ENCODE measurements at places on chromosomes 5 and 9. TPM values are rescaled to one million over a fixed set of nuclear protein-coding genes. Genes with fewer than 3 reads are reported as not detected.
A peak's percentile ranks its signal among the peaks of the same experiment; 100 is the strongest.

FAF2 gene
- 44.1 TPM for total RNA-seq

PAIP1 gene
- total RNA-seq, result 58.0 TPM

TEX48 gene
- total RNA-seq, result 0.68 TPM

CTXN3 gene
- not detected for total RNA-seq

FAM151B gene
- total RNA-seq, result 0.43 TPM

RXRA gene
- total RNA-seq, result 22.8 TPM

EIF4E1B gene
- not detected for total RNA-seq

DNA sequence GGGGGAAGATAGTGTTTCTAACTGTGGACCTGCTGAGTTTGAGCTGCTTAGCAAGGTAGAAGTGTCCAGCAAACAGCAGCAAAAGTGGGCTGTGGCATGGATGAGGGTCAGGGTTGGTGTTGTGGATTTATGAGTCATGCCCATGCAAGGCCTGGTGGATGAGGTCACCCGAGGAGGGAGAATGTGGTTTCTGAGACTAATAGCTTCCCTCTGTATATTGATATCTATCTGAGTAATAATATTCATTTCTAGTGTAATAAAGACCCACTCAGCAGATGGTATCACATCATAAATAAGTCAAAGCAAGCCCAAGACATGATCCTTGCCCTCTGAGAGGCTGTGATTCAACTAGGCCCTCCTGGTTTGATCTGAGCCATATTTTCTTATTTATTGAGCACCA, 597.8 kb upstream of the CLINT1 start:
- DNase-seq, result no peak
- H3K4me3 ChIP-seq, result no peak overlapping the region
- no peak overlapping the region for H3K27ac ChIP-seq
- H3K36me3 ChIP-seq, result no peaks in the 10 kb centered on the region

DNA sequence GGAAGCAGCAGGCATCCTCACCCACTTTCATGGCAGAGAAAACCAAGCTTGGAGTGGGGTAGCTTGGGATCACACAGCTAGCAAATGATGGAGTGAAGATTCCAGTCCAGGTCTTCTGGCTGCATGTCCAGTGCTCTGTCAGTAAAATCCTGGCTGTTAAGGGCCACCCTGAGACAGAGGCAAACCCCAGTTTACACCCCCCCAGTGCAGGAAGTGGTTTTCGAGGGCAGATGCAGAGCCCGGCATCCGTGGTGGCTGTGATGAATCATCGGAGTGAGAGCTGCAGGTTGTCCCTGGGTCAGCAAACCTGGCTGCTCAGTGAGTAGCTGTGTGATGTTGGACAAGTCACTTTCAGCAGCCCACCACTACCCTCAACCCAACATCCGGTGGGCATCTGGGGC, 115.4 kb downstream of the RGS3 start:
- DNase-seq, result peak; percentile 84
- H3K36me3 ChIP-seq, result peaks cover 24% of the 10 kb centered on the region
- H3K4me1 ChIP-seq, result peaks cover 72% of the 10 kb centered on the region
- H3K27me3 ChIP-seq, result no peaks in the 10 kb centered on the region
- peak overlapping the region; percentile 93 for H3K27ac ChIP-seq
- H3K4me3 ChIP-seq, result peak overlapping the region; percentile 79

GRCh38 chr9:134403682-134404301, 77.5 kb downstream of the RXRA start:
- no peak for DNase-seq
- peaks cover 1% of the 10 kb centered on the region for H3K27me3 ChIP-seq
- peaks cover 14% of the 10 kb centered on the region for H3K36me3 ChIP-seq

GRCh38 chr5:149605998-149606724, 24.9 kb downstream of the ARHGEF37 start:
- H3K4me3 ChIP-seq, result no peak overlapping the region
- no peak for DNase-seq
- H3K36me3 ChIP-seq, result peaks cover 4% of the 10 kb centered on the region
- no peak overlapping the region for H3K27ac ChIP-seq

- H3K27ac ChIP-seq, result no peak overlapping the region
- H3K4me3 ChIP-seq, result no peak overlapping the region
- DNase-seq, result no peak
- no peaks in the 10 kb centered on the region for H3K4me1 ChIP-seq
- H3K27me3 ChIP-seq, result no peaks in the 10 kb centered on the region
- H3K36me3 ChIP-seq, result no peaks in the 10 kb centered on the region
Observed at GRCh38 chr9:26244661-26245451, 566.6 kb upstream of the TUSC1 start.

DNA sequence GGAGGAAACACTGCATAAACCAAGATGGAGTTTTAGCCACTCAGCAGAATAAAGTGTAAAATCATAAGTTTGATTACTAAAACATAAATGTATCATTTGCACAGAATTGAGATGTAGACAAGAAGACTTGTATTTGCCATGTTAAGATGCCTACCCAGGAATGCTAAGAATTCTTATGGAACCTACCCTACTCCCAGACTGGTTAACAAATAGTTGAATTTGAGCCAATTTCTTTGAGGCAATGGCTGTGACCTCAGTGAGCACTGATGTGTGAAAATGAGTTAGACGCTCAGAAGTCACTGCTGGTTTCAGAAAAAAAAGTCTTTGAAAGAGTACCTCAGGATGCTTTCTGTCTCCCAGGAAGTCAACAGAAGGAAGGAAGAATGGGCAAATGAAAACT, 95.6 kb downstream of the ESM1 start:
- H3K36me3 ChIP-seq, result no peaks in the 10 kb centered on the region
- no peak for DNase-seq
- H3K4me1 ChIP-seq, result no peaks in the 10 kb centered on the region
- no peak overlapping the region for H3K4me3 ChIP-seq
- no peak overlapping the region for H3K27ac ChIP-seq
- H3K27me3 ChIP-seq, result peaks cover 78% of the 10 kb centered on the region

DNA sequence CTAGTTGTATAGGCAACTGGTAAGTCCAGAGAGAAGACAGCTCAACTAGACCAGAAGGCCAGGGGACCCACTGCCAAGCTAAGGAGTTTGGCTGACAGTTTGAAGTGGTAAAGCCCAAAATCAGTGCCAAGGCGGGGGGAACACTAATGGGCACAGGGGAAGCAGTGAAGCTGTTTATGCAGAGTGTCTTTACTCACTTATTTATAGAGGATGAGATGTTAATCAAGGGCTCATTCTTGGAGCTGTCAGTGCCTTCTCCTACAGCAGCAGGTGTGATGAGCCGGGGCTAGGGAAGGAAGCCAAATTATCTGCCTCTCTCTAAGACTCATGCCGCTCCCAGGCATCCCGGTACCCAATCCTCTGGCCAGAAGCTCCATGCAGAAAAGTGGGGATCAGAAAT, 75.2 kb upstream of the GALNT10 start:
- H3K4me1 ChIP-seq, result peaks cover 6% of the 10 kb centered on the region
- H3K27ac ChIP-seq, result no peak overlapping the region
- H3K36me3 ChIP-seq, result no peaks in the 10 kb centered on the region
- H3K4me3 ChIP-seq, result no peak overlapping the region
- DNase-seq, result no peak
- H3K27me3 ChIP-seq, result peaks cover 7% of the 10 kb centered on the region

DNA sequence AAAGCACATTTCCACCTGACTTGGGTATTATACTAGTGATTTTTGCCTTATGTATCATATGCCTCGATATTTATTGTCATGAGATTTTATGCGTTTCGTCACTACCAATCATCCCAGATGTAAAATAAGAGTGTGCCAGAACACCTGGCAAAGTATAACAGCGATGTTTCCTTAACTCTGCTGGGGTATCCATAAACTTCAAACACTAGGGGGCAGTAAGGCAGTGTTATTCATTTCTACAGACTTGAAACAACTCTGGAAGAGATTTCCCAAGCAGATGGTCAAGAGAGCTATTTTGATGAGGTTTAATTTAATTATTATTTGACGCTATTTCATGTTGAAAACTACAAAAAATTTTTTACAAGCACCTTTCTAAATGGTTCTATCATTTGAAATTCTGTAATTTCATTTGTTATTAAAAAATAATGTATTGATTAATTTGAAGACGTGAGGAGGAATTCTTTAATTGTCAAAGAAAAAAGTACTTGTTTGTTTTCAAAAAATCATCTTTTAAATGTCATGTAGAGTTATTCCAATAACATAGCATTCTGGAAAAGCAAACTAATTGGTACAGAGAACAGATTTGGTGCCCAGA, 388.5 kb upstream of the CTNND2 start:
- H3K4me1 ChIP-seq, result no peaks in the 10 kb centered on the region
- no peak overlapping the region for H3K4me3 ChIP-seq
- H3K27me3 ChIP-seq, result no peaks in the 10 kb centered on the region
- no peak for DNase-seq
- H3K36me3 ChIP-seq, result no peaks in the 10 kb centered on the region
- H3K27ac ChIP-seq, result no peak overlapping the region

GRCh38 chr5:35046774-35047173, 975 bp downstream of the AGXT2 start:
- H3K4me3 ChIP-seq, result no peak overlapping the region
- H3K27ac ChIP-seq, result no peak overlapping the region
- no peak for DNase-seq
- peaks cover 8% of the 10 kb centered on the region for H3K27me3 ChIP-seq

- no peaks in the 10 kb centered on the region for H3K36me3 ChIP-seq
- H3K4me3 ChIP-seq, result peak overlapping the region; percentile 97
- peak overlapping the region; percentile 92 for H3K27ac ChIP-seq
- no peak for DNase-seq
- no peaks in the 10 kb centered on the region for H3K27me3 ChIP-seq
Observed at GRCh38 chr9:128770286-128771030, 1.3 kb downstream of the ZER1 start.

- no peaks in the 10 kb centered on the region for H3K27me3 ChIP-seq
- DNase-seq, result peak; percentile 31
- H3K36me3 ChIP-seq, result no peaks in the 10 kb centered on the region
- H3K4me3 ChIP-seq, result no peak overlapping the region
Observed at GRCh38 chr5:4189317-4189716, 593.7 kb downstream of the IRX1 start.

- peaks cover 22% of the 10 kb centered on the region for H3K4me1 ChIP-seq
- peaks cover 49% of the 10 kb centered on the region for H3K36me3 ChIP-seq
- H3K27me3 ChIP-seq, result no peaks in the 10 kb centered on the region
- H3K4me3 ChIP-seq, result peak overlapping the region; percentile 100
Observed at GRCh38 chr9:96779089-96779488, 1.2 kb upstream of the ZNF510 start.

GRCh38 chr9:135299651-135300345, 179.8 kb upstream of the PPP1R26 start:
- H3K36me3 ChIP-seq, result no peaks in the 10 kb centered on the region
- no peak overlapping the region for H3K4me3 ChIP-seq
- H3K27ac ChIP-seq, result no peak overlapping the region
- no peak for DNase-seq
- H3K4me1 ChIP-seq, result no peaks in the 10 kb centered on the region

DNA sequence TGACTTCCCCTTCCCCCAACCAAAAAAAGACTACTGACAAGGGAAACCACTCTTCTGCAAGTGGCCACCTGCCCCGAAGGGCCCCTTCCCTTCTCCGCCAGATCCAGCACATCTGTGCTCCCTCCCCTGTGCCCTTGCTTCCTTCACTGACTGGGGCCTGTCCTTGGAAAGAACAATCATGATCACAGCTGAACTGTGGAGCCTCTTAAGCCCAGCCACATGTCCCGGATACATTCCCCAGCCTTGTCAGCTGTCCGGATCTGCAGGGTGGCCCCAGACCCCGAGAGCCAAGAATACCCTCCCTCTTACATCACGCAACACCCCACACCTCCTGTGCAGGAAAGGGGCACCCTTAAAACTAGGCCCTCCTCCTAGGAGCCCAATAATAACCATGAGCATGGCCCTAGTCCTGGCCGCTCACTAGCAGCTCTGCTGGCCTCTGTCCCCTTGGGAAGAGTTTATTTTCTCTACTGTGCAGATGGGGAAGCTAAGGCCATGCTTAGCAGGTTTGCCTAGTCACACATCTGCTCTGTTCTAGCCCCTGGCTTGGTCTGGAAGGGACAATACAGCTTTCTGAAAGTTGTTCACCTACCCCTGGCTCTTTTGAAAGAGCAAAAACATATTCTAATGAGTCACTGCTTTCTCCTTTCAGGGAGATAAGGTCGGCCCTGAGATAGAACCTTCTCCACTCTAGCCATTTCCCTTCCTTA, 3.8 kb downstream of the SPRY4 start:
- H3K27me3 ChIP-seq, result peaks cover 18% of the 10 kb centered on the region
- no peak overlapping the region for H3K4me3 ChIP-seq

DNA sequence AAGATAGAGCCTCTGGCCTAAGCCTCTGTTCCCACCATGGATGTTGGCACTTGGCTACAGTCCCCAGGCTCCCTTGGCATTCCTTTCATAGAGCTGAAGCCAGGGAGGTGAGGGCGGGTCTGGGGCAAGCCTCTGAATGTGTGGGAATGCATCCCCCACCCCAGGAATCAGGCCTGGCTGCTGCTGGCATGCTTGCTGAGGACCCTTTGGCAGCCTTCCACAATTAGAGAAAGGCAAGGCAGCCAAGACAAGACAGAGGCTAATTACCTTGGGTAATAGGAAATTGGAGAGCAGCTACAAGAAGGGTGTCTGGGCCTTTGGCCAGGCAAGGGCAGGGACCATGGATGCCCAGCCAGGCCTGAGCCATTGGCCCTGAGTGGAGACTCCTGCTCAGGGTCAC, 204.4 kb upstream of the TRIM32 start:
- DNase-seq, result no peak
- H3K27me3 ChIP-seq, result no peaks in the 10 kb centered on the region
- H3K4me1 ChIP-seq, result no peaks in the 10 kb centered on the region

DNA sequence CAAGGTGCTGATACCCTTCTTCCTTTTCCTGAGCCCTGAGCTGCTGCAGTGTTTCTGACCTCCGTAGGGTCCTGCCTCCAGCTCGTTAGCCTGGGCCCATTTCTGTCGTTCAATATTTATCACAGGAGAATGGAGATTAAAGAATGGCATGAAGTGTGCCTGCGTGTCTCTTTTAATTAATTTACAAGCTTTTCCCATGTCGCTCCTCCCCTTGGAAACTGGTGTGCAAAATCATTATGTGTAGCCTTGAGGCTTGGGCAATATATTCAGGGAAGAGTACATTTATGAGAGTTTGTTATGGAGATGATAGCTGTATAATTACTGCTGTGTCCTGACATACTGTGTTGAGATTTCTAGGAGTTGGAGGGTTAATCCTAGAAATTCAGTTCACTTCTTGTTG, 99.7 kb downstream of the PCSK5 start:
- H3K27ac ChIP-seq, result no peak overlapping the region
- H3K36me3 ChIP-seq, result peaks cover 3% of the 10 kb centered on the region
- no peaks in the 10 kb centered on the region for H3K4me1 ChIP-seq
- H3K27me3 ChIP-seq, result no peaks in the 10 kb centered on the region
- DNase-seq, result no peak

DNA sequence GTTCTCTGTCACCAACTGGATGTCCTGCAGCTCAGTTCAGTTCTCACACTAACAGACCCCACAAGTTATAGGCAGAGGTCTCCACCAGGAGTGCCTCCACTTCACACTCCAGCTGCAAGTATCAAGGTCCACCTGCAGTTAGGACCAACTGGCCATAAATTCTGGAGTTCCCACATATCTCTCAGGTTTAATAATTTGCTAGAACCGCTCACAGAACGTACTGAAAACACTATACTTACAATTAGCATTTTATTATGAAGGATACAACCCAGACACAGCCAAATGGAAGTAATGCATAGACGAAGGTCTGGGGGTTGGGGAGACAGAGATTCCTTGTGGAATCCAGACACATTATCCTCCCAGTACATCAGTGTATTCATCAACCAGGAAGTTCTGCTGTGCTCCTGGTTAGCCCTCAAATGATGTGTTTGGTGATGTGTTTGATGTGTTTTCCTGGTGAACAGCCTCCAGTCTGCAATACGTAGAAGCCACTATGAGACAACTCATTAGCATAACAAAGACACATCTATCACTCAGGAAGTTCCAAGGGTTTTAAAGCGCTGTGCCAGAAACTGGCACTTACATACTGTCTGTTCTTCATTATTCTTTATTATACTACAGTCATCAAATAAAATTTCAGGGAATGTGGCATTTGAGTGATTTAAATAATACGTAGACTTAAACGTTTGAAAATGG, 25.4 kb downstream of the OGN start:
- H3K36me3 ChIP-seq, result peaks cover 26% of the 10 kb centered on the region
- H3K27me3 ChIP-seq, result no peaks in the 10 kb centered on the region
- peaks cover 22% of the 10 kb centered on the region for H3K4me1 ChIP-seq
- H3K27ac ChIP-seq, result peak overlapping the region; percentile 30
- H3K4me3 ChIP-seq, result no peak overlapping the region
- no peak for DNase-seq
